ENCODE measurements at places on chromosomes 3 and 15.

GRCh38 chr15:35477312-35478262, 68.4 kb downstream of the DPH6 start:
- DNase-seq, result no peak

DNA sequence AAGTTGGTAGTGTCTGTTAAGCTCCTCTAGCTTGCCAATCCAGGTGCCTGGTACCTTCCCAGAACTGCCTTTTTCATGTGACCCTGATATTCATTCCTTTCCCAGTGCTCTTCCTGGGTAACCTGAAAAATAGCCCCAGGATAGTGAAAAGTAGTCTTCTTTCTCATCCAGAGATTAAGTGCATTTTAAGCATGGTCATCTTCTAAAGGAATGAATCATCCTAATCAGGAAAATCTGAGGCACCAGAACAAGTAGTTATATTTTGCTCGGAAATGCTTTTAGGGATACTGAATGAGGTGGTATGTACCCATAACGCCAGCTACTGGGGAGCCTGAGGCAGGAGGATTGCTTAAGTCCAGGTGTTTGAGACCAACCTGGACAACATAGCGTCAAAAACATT, 23.1 kb upstream of the PDCD6IP start:
- no peak for DNase-seq

DNA sequence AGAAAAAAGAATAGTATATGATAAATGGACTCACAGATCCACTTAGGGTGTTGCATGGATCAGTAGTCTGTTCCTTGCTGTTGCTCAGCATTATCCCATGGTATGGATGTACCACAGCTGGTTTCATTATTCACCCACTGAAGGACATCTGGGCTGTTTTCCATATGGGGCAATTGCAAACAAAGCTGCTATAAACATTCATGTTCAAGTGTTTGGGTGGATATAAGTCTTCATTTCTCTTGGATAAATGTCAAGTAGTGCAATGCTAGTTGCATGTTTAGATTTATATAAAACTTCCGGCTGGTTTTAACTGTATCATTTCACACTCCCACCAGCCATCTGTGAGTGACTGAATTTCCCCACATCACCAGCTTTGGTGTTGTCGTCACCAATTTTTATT, 137.7 kb downstream of the ASB7 start:
- DNase-seq, result no peak

DNA sequence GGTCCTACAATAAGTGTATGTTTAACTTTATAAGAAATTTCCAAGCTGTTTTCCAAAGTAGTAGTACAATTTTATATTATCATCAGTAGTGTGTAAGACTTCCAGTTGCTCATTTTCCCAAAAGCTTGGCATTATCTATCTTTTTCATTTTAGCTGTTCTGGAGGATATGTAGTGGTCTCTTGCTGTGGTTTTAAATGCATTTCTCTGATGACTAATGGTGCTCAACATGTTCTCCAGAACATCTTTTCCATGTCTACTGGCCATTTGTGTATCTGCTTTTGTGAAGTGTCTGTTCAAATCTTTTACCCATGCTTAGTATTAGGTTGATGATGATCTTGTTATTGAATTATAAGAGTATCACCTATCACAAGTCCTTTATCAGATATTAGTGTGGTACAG, 13.3 kb downstream of the BCL2A1 start:
- no peak for DNase-seq

DNA sequence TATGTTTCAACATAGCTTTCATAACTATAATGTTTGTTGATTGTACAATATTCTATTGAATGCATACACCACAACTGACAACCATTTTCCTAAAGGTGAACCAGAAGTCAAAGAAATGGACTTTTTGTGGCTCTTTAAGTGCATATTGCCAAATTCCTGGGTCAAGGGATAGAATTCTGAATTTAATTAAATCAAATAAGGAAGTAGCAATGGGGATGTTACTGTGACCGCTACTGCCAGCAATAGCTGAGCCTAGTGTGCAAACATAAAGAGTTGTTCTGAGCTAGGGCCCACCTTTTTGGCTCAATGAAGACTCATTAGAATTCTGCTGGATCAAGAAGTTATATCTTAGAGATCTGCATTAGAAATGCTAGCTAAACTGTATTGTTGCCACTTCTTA, 17.3 kb upstream of the KBTBD8 start:
- no peak for DNase-seq

DNA sequence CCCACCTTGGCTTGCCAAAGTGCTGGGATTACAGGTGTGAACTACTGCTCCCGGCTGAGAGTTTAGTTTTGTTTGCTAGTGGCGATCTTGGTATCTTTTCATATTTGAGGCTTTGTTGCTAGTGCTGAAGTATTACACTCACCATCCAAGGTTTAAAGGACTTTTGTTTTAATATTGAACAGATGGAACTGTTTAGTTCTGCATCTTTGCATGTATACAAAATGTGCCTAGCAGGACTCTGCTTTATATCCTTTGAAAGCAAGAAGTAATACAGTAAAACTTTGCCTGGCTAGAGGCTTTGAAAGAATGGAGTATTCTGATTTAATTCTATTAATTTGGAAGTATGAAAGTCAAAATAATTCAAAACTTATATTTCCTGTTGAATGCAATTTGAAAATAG, 77.8 kb upstream of the CHRNB4 start:
- DNase-seq, result no peak

DNA sequence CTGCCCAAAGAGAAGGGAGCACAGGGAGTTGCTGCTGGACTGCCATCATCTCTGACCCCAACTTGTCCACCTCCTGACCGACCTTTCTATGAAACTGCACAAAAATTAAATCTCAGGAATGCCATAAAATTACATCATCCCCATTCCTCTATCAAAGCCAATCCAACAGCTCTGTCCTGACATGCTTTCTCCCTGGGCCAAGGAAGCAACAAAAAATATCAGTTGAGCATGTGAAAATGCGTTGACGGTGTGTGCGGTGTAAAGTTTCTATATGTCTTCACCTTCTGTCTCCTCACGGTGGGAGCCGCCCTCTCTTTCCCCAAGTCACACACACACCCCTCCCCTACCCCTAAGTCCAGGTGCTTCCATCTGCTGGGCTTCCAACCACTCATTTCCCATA, 3.6 kb upstream of the ZNF774 start:
- no peak for DNase-seq

DNA sequence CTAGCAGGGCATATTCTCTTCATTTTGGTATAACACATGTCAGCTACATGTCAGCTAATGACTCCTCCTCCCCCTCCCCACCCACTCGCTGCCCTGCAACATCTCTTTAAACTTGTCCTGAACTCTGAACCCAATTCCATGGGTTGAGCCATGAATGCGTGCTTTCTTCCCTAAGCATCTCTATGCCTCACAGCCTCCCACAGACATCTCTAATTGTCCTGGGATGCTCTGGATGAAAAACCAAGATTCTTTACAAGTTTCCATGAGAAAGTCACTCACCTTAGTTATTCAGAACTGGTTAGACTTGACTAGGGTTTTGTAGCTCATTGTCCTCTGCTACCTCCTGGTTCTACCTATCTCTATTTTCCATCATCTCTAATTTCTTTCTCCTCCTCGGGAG, 629.1 kb downstream of the TBL1XR1 start:
- DNase-seq, result no peak

- DNase-seq, result no peak
These were observed 165.4 kb downstream of the SNRK start for GRCh38 chr3:43451670-43452254.

- no peak for DNase-seq
These were observed 14.6 kb downstream of the IVD start for GRCh38 chr15:40420071-40420713.

GRCh38 chr15:84836844-84837243, 19.7 kb downstream of the ALPK3 start:
- DNase-seq, result no peak

DNA sequence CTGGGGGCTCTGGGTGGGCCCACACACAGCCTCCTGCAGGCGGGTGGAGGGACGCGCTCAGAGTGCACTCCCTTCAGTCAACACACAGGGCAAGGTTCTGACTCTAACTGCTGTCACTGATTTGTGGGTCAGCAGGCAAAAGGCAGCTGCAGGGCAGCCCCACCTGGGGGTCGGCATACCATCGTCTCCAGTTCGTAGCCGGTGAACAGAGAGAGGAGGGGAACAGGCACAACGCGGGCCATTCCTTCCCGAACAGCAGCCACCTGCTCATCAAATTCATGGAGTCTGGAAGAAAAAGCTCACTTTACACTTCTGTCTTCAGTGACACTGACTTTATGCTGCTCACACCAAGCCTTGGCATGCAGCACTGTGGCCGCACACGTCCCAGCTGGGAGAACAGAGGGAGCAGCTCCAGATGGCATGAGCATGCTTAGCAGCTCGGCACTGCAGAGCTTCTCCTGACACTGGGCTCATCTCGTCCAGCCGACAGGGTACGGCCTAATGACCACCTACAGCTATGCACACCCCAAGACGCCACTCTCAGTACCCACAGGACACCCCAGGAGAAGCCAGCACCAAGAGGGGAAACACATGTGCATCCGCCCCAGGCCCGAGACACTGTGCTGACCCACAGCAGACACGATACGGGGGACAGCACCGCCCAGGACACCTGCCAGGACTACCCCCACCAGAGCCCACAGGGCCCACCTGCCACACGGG, 14.4 kb upstream of the OCA2 start:
- DNase-seq, result no peak

GRCh38 chr3:76198086-76198485, 412.7 kb upstream of the ZNF717 start:
- no peak for DNase-seq

DNA sequence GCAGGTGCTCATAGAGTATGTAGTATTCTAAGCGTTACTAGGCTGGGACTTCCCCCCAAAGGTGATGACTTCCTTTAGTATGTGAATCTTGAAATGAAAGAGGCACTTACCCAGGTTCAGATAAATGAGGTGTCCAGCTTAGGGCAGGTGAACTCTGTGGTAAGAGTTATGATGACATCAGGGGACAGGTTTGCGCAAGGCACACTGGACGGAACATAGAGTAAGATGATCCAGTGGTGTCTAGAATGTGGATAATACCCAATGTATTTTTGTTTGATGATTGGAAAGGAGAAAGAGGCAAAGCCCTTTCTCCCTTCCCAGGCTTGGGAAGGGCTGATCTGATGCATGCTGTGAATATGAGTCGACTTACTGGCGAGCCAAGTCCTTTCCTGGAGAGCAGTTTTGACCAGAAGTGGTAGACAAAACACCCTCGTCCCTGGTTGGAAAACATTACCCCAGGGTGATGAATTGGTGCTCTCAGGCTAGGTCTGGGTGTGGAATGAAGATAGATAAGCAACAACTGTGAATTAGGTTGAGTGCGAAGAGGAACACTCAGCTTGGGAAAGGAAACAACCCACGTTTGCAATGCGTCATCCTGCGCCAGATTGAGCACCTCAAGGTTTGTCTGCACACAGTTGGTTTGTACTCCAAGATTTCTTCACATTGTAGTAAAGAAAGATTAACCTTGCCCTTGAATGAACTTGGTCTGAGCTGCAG, 124.2 kb downstream of the GHSR start:
- no peak for DNase-seq

DNA sequence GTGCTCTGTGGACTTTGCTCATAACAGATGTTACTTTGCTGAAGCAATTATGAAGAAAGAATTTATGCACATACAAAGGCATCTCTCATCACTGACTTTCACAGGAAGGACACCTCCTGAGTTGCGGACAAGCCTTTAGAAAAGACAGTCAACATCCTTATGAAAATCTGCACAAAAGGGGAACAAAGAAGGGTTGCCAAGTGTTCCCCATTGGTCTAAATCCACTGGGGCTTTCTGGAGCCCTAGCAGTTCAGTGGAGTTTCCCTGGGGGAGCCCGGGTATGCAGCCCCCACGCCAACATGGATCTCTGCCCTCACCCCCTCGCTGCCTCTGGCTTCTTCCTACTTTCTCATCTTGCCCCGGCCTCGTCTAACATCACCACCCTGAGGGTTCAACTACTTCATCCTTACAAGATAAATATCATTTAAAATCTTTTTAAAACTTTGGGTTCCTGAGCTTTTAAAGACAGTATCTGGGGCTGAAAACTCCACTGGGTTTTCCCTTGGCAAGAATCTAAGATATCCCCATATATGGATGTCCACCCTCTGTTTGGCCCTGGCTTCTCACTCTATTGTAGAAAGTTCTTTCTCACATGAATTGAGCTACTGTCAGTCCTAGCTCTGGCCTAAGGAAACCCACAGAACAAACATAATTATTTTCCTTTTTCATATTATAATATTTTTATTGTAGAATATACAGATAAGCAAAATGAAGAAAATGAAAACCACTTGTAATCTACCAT, 207.9 kb upstream of the RGMA start:
- DNase-seq, result no peak

DNA sequence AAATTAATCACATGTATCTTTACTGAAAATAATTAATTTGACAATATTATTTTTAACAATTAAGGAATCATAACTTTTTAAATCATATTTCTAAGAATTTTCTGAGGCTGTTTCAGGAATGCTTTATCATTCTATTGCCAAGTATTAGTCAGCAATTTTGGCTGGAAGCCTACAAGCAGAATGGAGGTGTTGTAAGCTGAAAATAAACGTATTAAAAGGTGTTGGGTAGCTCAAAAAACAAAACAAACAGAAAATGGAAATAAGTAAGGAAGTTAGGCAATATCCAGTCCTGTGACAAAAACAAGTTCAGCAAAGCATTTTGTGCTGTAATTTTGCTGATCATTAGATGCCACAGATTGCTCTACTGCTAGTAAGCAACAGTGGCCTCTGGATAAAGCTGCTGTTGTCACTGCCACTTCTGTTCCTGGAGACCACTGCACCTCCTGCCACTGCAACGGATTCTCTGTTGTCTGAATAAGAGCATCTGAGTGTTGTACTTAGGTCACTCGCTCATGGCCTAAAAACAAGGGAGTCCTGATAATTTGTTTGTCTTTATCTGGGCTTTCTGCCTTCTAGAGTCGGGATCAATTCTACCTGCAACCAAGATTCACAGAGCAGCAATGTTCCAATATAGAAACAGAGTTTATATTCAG, 63.5 kb upstream of the SLITRK3 start:
- DNase-seq, result no peak

GRCh38 chr15:52006702-52007340, 12.2 kb upstream of the MAPK6 start:
- no peak for DNase-seq

DNA sequence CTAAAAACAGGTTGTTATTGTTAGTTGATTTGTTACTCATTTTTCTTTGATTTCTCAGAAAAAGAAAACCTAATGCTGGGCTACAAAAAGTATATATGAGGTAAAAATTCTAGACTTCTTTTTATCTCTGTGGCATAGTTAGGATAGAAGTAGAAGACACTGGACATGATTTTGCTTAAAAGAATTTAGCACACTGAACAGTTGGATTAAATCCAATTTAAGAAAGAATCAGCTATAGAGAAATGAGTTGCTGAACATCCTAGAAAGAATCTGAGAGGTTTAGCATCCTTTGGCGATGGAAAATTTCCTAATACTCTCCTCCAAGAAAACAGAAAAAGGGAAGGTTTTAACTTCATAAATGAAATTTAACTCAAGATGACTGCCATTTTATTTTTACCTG, 259.7 kb downstream of the TBL1XR1 start:
- DNase-seq, result no peak

DNA sequence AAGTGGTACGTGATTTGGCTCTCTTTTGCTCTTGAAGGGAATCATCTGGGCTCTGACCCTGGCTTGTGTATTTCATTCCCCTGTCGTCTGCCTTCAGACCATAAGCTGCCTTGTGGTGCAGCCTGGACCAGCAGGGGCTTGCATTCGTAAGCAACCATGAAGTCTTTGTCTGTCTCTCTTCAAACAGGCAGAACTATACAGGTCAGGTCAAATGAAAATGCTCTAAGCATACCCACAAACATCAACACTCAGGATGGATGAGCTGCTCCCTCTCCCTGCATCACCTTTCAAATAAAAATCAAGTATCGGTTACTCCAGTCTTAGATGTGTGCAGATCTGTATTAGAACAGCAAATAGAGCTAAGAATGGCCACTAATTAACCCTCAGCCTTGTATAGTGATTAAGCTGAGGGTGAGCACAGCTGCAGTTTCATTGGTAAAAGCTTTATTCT, 268.6 kb upstream of the UBE2E1 start:
- no peak for DNase-seq
